HuH-7.5 (cell line): ENCODE measurements at places on chromosomes 3 and 15.

DNA sequence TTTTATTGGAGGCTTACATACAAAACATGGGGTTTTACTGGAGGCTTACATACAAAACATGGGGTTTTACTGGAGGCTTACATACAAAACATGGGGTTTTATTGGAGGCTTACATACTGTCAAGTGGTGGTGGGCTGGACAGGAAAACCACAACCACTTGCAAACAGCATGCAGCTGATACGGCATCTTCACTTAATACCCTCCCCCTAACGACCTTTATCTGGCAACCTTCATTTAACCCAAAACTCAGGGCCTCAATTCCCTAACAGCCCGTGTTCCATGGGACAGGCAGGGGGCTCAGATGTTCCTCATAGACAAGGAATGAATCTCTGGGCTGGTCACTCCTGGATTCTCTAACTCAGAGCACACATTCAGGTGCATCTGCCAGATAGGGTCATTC, 137.1 kb downstream of the CD47 start:
- no peak for DNase-seq

DNA sequence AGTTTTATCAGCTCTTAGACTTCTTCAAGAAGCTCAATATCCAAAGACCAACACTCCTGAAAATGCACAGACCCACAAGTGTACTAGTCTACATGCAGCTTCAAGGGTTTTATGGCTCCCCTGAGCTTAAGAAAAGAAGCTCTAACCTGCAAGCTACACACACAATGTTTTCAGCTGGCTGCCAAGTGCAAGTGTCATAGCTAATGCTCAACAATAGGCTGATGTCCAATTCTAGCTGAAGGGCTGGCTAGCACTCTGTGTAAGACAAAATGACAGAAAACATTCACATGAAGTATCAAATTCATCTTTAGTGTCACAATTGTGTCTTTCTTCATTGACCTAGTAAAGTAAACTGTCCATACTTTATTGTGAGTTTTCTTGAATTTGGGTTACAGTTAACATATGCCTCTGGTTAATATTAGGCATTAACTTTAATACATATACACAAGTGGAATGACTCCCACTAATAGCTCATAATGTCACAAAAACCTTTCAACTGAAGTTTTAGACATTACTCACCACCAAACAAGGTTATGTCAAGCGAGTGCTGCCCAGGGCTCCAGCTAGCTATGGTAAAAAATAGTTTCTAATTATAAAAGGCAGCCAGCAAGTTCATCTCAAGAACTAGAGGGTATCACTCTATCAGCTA, 15.1 kb downstream of the ABI3BP start:
- no peak for DNase-seq

- no peak for DNase-seq
These were observed 372.1 kb downstream of the ROBO2 start for GRCh38 chr3:77412021-77412438.

GRCh38 chr3:193391902-193392301, 13.3 kb upstream of the ATP13A5 start:
- DNase-seq = no peak

DNA sequence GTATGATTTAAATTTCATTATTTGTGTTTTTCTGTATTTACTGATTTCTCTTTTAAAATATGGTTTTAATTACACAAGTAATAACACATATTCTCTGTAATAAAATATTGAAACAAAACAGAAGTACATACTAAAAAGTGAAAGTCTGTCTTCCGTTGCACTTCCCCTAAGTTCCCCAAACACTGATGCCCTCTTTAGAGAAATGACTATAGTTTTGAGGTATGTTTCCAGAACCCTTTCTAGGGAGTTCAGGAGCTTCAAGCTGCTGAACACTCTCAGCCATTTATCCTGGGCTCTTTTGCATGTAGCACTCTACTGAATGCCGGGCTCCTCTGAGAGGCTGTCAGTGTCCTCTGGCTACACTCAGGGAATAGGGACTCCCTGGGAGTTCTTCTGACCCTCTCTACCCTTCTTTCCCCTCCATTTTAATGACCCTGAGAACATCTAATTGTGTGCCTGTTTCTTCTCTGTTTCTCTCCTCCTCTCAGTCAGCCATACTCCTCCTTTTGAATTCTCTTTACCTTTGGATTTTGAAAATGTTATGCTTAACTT, 60.4 kb upstream of the KCNAB1 start:
- DNase-seq = no peak

DNA sequence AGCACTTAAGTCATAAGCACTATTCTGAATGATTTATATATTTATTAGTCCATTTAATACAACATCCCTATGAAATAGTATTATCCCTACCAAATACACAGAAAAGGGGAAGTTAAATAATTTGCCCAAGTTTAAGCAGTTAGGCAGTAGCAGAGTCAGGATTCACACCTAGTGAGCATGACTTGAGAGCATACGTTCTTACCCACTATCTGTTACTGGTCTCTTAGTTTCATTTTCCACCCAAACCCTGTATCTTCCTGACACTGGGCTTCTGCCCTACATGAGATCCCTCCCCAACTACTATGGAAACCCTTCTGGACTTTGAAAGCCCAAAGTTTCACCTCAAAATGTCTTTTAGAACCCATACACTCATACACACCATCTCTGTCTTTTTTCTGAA, 4.4 kb upstream of the ATOSA start:
- DNase-seq = no peak

DNA sequence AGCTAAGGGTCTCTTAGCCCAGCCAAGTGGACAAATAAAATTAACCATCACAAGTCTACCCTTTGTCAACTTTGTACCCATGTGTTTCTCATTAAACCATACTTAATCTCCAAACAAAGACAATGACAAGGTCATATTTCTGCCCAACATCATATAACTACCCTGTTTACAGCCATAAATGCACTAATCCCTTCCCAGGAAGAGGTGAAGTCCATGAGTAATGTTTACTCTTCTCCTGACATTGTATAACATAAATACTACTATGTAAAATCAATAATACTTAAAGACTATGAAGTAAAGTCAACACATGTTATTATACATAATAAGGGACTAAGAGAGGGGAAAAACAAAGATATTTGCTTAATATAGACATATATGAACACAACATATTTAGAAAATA, 38.5 kb upstream of the FAN1 start:
- no peak for DNase-seq

- DNase-seq = no peak
These were observed 15.2 kb downstream of the CORO2B start for GRCh38 chr15:68593828-68594532.

GRCh38 chr3:73203101-73203500, 141.6 kb downstream of the EBLN2 start:
- DNase-seq = no peak

- DNase-seq = no peak
These were observed 60.6 kb downstream of the ST6GAL1 start for GRCh38 chr3:186990878-186991308.

DNA sequence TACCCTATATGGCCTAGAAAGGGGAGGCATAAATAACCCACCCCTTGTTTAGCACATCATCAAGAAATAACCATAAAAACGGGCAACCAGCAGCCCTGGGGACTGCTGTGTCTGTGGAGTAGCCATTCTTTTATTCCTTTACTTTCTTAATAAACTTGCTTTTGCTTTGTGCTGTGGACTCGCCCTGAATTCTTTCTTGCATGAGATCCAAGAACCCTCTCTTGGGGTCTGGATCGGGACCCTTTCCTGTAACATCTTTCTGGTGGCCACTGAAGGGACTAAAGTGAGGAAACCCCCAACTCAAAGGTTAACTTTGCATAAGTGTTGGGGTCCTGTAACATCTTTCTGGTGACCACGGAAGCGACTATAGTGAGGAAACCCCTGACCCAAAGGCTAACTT, 15.7 kb upstream of the HHATL start:
- no peak for DNase-seq
